ENCODE measurements at places on chromosomes 2 and 18. TPM values are rescaled to one million over a fixed set of nuclear protein-coding genes. Genes with fewer than 3 reads are reported as not detected.

CAPN14 gene
- 0.20 TPM for total RNA-seq

CPLX4 gene
- total RNA-seq: not detected

SCN7A gene
- not detected for total RNA-seq

ANKRD23 gene
- total RNA-seq: 6.2 TPM

RIT2 gene
- total RNA-seq: not detected

NDC80 gene
- total RNA-seq: 6.3 TPM

GRCh38 chr2:236341721-236342120 is 77.5 kb upstream of the ASB18 start:
- H3K27me3 ChIP-seq: no peaks in the 10 kb centered on the region
- no peak overlapping the region for H3K4me3 ChIP-seq
- no peaks in the 10 kb centered on the region for H3K4me1 ChIP-seq
- H3K27ac ChIP-seq: no peak overlapping the region
- DNase-seq: no peak

DNA sequence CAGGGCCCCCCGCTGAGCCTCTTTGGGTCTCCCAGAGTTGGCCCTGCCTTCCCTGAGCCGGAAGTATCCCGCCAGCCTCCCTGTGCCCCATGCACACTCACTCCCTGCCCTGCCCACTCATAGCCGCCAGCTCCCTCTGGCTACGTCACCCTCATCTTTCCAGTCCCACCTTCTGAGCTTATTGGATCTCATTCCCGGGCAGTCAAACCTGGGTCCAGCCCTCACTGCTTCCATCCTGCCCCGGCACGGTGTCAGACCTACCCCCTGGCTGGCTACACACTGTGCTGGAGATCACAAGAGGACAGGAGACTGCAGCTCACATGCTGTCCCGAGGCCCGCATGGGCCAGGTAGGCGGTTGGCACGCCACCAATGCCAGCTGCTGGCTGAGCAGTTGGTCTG is 147.2 kb downstream of the ASB1 start:
- peaks cover 6% of the 10 kb centered on the region for H3K27me3 ChIP-seq
- no peak overlapping the region for H3K4me3 ChIP-seq
- DNase-seq: no peak
- H3K27ac ChIP-seq: no peak overlapping the region
- H3K4me1 ChIP-seq: no peaks in the 10 kb centered on the region
- no peaks in the 10 kb centered on the region for H3K36me3 ChIP-seq

GRCh38 chr2:238274152-238274865 is 14.1 kb downstream of the PER2 start:
- H3K27me3 ChIP-seq: no peaks in the 10 kb centered on the region
- no peak for DNase-seq
- H3K27ac ChIP-seq: no peak overlapping the region
- H3K36me3 ChIP-seq: peaks cover 62% of the 10 kb centered on the region

DNA sequence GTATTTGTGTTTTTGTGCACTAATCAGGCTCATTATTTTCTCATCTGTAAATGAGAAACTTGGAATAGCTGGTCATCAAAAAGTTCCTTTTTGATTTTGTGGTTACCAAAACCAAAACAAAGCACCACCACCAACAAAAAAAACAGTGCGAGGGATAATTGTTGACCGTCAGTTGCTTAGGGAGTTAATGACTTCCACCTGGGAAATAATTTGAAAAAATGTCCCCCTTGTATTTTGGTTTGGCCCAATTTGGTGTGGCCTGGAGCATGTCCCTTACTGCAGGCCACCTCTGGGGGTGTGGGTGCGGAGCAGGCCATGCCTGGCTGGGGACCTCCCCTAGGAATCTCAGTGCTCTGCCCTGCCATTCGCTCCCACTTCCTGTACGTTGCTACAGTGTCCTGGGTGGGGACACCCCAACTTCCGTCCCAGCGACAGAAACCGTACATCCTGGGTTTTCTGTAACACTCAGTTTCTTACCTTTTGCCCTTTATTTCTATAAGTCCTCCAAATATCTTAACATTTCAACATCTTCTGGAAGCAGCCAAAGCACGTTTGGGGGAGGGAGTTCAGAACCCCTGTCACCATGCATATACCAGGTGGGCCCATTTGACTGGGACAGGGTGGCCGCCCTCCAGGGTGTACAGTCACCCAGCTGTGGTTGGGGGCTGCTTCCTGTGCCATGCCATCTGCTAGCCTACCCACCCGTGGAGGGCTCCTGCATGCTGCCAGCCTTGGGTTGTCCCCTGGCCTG is 31.3 kb downstream of the NCK2 start:
- peak overlapping the region; percentile 69 for H3K27ac ChIP-seq
- DNase-seq: no peak
- peak overlapping the region; percentile 41 for H3K4me3 ChIP-seq
- H3K4me1 ChIP-seq: peaks cover 92% of the 10 kb centered on the region
- H3K27me3 ChIP-seq: no peaks in the 10 kb centered on the region

DNA sequence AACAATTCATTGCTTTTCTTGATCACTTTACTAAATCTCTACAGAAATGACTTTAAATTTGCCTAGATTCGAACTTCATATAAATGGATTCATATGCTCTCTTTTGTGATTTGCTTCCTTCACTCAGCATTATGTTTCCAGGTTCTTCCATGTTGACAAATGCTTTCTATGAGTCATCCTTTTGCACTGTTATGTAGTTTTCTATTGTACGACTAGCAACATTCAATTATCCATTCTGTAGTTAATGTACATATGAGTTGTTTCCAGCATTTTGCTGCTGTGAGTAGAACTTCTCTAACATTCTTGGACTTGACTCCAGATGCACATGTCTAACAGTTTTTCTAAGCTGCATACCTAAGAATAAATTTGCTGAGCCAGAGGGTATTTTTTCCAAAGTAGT is 66.5 kb upstream of the NEUROD1 start:
- no peak overlapping the region for H3K4me3 ChIP-seq
- no peaks in the 10 kb centered on the region for H3K36me3 ChIP-seq

DNA sequence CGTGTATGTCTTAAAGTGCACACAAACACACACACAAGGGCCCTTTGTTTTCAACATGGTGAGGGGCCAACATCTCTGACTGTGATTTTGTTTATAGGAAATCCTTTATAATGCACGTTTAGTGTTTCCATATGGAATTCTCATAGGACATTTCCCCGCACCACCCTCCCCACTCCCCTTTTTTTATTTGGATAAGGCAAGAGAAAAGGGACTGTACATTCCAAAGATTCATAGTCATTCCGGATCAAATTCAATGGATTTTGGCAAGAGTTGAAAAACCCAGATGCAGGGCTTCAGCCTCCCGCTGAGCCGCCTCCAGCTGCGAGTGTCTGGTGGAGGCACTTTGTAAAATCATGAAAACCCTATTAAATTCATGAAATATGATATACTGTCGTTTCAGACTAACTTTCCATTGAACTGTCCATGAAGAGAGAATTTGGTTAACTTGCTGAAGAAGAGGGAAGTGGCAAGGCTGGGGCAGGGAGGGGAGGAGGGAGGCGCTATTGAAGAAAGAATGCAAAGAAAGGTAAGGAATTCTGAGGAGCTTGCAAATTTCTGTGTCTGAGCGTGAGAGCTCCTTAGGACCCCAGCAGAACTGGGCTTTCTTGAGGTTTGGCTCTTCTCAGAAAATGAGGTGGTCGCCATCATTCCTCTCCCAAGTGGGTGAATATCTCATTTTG is 25.8 kb upstream of the SLC14A2 start:
- H3K4me1 ChIP-seq: no peaks in the 10 kb centered on the region
- no peaks in the 10 kb centered on the region for H3K27me3 ChIP-seq
- DNase-seq: no peak
- H3K4me3 ChIP-seq: no peak overlapping the region
- H3K27ac ChIP-seq: no peak overlapping the region
- no peaks in the 10 kb centered on the region for H3K36me3 ChIP-seq

GRCh38 chr2:1771626-1772280 is 27.4 kb upstream of the PXDN start:
- no peak overlapping the region for H3K27ac ChIP-seq
- no peaks in the 10 kb centered on the region for H3K4me1 ChIP-seq
- DNase-seq: no peak

DNA sequence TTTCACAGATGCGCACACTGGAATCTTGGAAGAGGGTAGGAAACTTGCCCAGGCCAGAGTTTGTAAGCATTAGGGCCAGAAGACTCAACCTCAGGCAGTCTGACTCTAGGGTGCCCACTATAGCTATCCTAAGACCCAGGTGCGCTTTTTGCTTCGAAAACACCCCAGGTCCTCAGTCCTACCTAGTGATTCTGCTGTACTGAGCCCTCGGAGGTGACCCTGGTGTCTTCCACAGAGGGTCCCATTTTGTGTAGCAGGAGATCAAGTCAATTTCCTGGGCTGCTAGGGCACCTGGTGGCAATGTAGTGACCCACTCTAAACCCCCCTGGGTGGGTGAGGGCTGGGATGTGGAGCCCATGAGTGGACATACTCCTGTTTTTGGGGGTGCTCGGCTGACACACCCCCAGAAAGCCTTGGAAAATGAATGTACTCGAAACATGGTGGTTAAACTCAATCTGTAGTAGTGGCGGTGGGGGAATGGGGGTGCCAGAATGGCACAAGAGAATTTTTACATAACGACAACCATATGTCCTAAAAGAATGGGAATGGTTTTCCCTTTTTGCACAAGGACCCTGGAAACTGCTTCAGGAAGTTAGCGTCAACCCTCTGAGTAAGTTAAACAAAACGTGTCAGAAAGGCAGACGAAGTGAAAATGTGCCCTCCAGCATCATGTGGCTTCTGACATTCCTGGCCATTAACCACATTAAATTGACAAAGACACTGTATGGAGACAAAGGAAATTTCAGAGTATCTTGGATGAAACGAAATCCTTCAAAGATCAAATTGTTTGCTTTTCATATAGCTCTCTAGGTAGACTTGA is 218.0 kb upstream of the COPS8 start:
- H3K4me1 ChIP-seq: peaks cover 2% of the 10 kb centered on the region
- no peaks in the 10 kb centered on the region for H3K36me3 ChIP-seq
- DNase-seq: no peak
- H3K27ac ChIP-seq: no peak overlapping the region
- no peak overlapping the region for H3K4me3 ChIP-seq
- H3K27me3 ChIP-seq: no peaks in the 10 kb centered on the region

DNA sequence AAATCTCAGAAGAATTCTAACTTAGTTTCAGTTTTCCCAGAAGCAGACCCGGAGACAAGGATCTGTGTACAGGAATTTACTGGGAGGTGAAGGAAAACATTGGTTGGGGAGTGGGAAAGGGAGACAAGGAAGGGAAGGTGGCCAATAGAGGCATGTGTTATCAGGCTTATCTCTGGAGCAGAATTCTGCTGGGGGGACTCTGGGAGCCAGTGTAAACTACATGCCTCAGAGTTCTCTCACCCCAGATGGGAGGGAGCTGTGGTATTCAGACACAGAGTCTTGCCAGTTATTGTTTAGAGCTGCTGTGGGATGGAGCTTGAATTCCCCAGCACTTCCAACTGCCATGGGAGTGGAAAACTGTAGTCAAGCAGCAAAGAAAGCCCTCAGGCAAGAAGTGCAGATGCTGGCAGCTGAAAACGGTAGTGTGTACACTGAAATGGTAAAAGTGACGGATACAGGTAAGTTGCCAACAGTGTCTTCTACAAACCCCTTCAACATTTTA is 19.0 kb downstream of the DNPEP start:
- peaks cover 3% of the 10 kb centered on the region for H3K36me3 ChIP-seq
- no peaks in the 10 kb centered on the region for H3K4me1 ChIP-seq
- no peak for DNase-seq
- no peaks in the 10 kb centered on the region for H3K27me3 ChIP-seq

- H3K36me3 ChIP-seq: no peaks in the 10 kb centered on the region
- no peaks in the 10 kb centered on the region for H3K4me1 ChIP-seq
- no peaks in the 10 kb centered on the region for H3K27me3 ChIP-seq
- H3K4me3 ChIP-seq: no peak overlapping the region
- no peak overlapping the region for H3K27ac ChIP-seq
- DNase-seq: no peak
These were observed 75.0 kb downstream of the KCNG2 start for GRCh38 chr18:79872527-79873444.

- H3K27ac ChIP-seq: no peak within 1 kb of the TSS
- H3K36me3 ChIP-seq: no peaks in the 10 kb centered on the region
- DNase-seq: no peak
- H3K4me1 ChIP-seq: peaks cover 3% of the 10 kb centered on the region
- no peaks in the 10 kb centered on the region for H3K27me3 ChIP-seq
These were observed at the start of gene LOXHD1 for GRCh38 chr18:46657115-46657955. Gene LOXHD1 (minus strand): TSS chr18:46657220. CDS start chr18:46657033, 187 bp downstream.

- peak; percentile 77 for DNase-seq
- no peaks in the 10 kb centered on the region for H3K36me3 ChIP-seq
- H3K27ac ChIP-seq: no peak overlapping the region
- H3K27me3 ChIP-seq: no peaks in the 10 kb centered on the region
- H3K4me1 ChIP-seq: peaks cover 71% of the 10 kb centered on the region
- peak overlapping the region; percentile 9 for H3K4me3 ChIP-seq
These were observed 378.5 kb upstream of the ID2 start for GRCh38 chr2:8303322-8303832.

GRCh38 chr2:237404413-237404812 is 9.6 kb downstream of the COL6A3 start:
- no peaks in the 10 kb centered on the region for H3K27me3 ChIP-seq
- no peaks in the 10 kb centered on the region for H3K36me3 ChIP-seq
- DNase-seq: no peak
- H3K27ac ChIP-seq: no peak overlapping the region
- H3K4me1 ChIP-seq: no peaks in the 10 kb centered on the region
- no peak overlapping the region for H3K4me3 ChIP-seq

- no peak overlapping the region for H3K4me3 ChIP-seq
- DNase-seq: no peak
- H3K4me1 ChIP-seq: no peaks in the 10 kb centered on the region
- H3K27ac ChIP-seq: no peak overlapping the region
These were observed 799.3 kb downstream of the BCL11A start for GRCh38 chr2:59754011-59754735.

DNA sequence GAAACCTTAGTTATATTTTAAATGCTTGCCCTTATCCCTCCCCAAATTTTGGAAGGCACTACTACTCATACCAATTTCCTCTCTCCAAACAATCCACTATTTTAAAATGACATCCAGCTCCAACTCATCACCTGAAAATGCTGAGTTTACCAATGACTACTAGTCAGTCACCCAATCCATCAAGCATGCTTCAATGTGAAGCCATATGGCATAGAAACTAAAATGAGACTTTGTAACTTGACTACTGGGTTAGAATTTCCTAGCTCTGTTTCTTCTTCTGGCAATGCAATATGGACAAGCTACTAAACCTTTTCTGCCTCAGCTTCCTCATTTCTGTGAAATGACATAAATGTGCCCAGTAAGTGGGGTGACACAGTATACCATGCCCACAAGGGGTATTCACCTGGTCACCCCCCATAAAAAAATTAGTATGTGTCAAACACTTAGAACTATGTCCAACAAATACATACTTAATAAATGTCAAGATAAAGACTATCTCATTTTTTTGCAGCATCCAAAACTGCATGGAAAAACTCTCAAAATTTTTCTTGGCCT is 10.0 kb upstream of the STPG4 start:
- no peak overlapping the region for H3K4me3 ChIP-seq
- peaks cover 67% of the 10 kb centered on the region for H3K36me3 ChIP-seq
- DNase-seq: no peak

- no peaks in the 10 kb centered on the region for H3K4me1 ChIP-seq
- H3K27me3 ChIP-seq: no peaks in the 10 kb centered on the region
- H3K4me3 ChIP-seq: no peak overlapping the region
- H3K36me3 ChIP-seq: peaks cover 48% of the 10 kb centered on the region
- no peak for DNase-seq
- H3K27ac ChIP-seq: no peak overlapping the region
These were observed 21.5 kb downstream of the WDR43 start for GRCh38 chr2:28915939-28916338.
